ENCODE measurements at places on chromosomes 3 and 15.

- no peak for DNase-seq
These were observed 163.7 kb upstream of the LRTM1 start for GRCh38 chr3:55091381-55092225.

DNA sequence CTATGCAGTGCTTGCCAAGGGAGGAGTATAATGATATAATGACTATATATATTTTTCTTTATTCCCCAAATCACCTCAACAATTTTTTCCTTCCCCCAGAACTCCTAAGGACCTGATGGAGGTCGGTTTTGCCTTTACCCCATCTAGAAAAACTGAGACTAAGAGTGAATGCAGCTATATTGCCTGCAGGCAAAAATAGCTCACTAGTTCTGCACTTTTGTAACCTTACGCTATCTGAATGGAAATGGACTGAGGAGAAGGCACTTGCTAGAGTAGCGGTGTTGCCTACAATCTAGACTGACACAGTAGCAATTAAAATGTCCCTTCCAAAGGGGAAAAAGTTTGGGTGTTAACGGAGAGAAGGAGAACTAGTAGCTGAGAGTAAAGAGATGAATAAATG is 379.5 kb upstream of the SEMA6D start:
- no peak for DNase-seq

DNA sequence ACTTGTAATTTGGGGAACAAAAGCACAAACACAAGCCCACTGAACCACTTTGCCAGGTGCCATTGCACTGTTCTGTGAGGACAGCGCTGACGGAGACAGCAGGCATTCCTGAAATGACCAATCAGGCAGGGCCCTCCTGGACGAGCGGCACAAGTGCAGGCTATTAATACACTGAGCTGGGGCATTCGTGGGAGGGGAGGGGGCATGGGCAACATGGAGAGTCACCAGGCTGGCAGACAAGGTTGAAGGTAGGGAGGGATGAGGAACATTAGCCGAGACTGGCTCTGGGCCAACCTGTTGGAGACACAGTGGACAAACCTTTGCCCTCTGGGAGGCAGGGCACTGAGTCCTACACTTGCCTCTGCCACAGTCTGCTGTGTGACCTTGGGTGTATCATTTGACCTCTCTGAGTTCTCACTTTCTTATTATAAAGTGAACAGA is 45.6 kb downstream of the NOX5 start:
- DNase-seq = no peak

- DNase-seq = no peak
These were observed 23.8 kb upstream of the SIAH2 start for GRCh38 chr3:150786791-150787190.

DNA sequence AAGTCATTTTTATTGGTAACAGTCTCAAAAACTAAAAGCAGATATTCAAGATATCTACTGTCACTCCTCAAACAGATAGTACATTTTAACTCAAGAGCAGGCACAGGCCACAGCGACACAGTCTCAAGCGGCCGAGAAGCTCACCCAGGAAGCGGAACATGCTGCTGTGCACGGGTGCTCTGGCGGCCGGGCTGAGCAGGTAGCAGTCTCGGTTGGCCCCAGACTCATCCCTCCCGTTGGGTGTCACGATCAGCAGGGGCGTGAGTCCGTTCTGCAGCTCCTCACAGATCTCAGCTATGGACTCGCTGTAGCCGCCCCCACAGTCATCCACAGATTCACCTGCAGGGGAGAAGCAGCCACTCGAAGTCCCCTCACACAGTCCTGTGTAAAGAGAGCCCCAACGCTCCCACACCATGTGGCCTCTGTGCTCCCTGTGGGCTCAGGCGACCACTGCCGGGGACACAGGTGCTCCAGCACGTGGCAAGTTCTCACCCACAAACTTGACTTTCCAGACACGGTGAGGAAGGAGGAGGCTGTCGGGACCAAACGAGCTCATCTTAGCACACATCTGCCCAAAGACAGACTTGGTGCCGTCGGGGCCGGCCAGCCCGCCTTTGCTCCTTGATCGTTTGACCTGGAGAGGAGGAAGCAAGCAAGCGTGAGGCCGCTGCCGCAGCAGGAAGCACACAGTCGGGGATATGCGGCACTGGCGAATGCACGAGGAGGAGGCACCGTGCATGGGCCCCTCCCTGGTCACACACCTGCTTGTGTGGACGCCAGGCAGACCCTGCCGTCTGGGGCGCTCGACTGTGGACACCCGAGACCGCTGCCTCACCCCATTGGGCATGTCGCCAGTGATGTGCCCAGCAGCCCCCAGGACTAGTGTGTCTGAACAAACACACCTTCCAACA is 17.7 kb upstream of the OCA2 start:
- DNase-seq = no peak

DNA sequence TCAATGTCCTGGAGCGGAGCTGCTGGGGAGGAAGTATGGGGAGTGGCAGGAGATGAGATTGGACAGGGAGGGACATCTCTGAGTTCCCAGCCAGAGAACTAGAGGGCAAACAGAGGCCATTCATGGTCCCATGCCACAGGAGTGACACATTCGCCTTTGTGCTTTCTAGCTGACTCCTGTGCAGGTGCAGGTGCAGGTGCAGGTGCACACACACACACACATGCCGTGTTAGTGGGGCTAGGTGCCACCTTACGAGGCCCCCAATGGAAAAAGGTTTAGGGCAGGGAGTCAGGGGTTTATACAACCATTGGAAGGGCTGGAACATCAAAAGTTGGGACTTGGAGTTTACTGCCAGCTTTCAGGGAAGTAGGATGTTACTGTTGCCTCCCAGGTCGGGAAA is 52.0 kb downstream of the TPRA1 start:
- DNase-seq = no peak

DNA sequence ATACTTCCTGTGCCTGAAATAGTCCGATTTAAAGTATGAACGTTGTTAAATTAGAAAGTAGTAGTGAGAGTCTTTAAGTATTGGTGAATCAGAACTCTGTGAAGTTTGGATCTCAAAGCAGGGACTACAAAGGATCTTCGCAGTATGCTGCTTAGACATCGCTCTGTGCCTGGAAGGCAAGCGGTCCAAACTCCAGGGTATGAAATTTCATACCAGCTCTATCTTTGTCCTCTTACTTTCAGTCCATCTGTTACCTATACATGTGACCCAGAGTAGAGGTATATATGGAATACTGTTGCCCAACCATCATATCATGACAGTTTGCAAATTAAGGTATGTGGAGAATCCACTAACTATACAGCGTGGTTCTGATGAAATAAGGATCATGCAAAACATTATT is 34.5 kb downstream of the VPS8 start:
- no peak for DNase-seq

GRCh38 chr3:100113723-100114412 is 433 bp downstream of the FILIP1L start:
- DNase-seq = no peak

DNA sequence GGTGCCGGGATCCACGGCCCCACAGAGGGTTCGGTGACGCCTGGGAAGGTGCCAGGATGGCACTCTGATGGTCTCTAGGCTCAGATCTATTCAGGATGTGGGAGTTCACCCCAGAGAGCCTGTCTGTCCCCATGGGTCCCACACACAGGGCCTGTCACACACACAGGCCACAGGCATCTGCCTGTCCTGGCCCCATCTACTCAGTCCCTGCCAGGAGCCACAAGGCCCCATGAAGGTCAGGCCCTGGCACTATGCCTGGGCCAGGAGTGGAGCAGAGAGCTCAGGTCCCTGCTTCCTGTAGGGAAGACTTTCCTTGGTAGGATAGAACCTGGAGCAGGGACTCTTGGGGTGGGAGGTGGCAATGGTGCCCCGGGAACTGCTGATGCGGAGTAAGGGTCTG is 49.0 kb upstream of the FURIN start:
- DNase-seq = no peak

- DNase-seq = no peak
These were observed 10.4 kb upstream of the KCNAB1 start for GRCh38 chr3:156109989-156110388.

DNA sequence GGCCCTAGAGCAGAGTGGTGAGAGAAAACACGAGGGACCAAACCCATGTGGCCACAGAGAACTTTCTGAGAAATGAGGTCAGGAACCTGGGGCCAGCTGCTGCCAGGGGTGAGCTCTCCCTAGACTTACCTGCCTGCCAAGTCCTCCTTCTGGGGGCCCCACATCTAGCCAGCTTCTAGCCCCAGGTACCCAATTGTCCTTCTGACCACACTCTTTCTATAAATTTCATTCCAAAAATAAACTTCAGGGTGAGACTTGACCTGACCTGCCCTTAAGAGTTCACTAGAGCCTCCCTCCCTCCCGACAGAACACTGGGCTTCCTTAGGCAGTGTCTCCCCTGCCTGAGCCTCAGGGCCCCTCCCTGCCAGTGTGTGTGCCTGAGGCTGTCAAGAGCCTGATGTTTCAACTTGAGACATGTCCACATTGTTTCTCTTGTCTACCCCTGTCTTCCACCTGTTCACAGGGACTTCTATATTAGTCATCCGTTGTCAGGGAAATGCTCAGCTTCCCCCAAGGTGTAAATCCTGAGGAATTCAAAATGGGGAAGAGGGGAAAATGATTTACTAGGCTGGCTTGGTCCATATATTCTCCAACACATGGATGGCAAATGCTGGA is 312.8 kb upstream of the TLE3 start:
- DNase-seq = no peak

GRCh38 chr15:71273731-71274447 is 158.6 kb downstream of the THSD4 start:
- no peak for DNase-seq

DNA sequence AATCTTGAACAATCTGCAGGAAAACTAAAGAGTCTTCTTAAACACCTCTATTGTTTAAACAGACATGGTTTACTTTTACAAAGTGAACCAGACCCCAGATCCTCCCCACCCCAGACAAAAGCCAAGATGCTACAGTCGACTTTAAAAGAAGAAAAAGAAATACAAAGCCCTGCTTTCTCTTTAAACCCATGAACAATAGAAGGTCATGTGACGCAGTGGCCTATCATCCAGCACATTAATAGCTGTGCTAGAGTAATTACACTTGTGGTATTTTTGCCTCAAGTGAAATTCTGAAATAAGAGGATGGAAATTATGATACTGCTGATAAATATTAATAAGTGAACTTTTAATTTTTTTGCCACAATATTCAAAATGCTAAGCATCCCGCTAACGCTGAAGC is 613.4 kb downstream of the FOXP1 start:
- no peak for DNase-seq

GRCh38 chr15:42911058-42911592 is 9.5 kb downstream of the TTBK2 start:
- no peak for DNase-seq
